ENCODE measurements at places on chromosomes 11 and 22.

GRCh38 chr22:32353292-32353691, 4.4 kb upstream of the RFPL3 start:
- no peak overlapping the region for H3K27ac ChIP-seq
- H3K4me3 ChIP-seq: peak overlapping the region; percentile 6
- no peak for DNase-seq
- no peaks in the 10 kb centered on the region for H3K36me3 ChIP-seq

- H3K4me3 ChIP-seq: no peak overlapping the region
- no peak overlapping the region for H3K27ac ChIP-seq
- H3K27me3 ChIP-seq: no peaks in the 10 kb centered on the region
- DNase-seq: peak; percentile 81
Measured at GRCh38 chr22:33539902-33540751, 380.1 kb downstream of the LARGE1 start.

DNA sequence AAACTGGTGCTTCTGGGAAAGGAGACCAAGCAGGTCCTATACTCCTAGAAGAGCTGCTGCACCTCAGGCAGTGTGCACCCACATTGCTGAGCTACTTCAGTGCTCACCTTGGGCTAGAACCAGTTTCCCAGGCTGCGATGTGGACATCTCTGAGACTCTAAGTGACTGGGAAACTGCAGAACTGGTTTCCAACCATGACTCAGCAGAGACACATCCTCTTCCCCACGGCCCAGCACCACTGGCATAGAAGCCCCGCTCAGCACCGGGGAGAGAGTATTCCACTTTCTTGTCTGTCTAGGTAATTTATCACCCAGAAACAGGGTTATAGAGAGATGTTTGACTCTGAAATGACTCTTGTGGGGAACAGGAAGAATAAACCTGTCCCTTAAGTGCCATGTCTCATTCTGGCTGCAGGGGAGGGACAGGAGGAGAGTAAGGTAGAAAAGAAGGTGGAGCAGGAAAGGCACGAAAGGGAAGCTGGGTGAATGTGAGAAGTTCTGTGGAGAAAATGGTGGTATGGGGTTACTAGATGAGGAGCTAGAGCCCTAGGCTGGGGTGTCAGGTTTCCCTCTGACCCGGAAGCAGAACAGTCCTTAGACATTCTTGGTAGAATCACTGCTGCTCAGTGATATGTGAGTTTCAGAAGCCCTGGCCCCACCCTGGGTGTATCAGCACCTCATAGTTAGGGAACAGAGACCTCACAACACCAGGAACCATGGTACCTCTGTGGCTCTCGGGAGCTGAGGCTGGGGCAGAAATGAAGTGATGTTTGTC, 340.4 kb upstream of the NCAM1 start:
- no peak for DNase-seq
- H3K4me3 ChIP-seq: no peak overlapping the region
- no peaks in the 10 kb centered on the region for H3K36me3 ChIP-seq
- no peaks in the 10 kb centered on the region for H3K27me3 ChIP-seq
- H3K27ac ChIP-seq: no peak overlapping the region

DNA sequence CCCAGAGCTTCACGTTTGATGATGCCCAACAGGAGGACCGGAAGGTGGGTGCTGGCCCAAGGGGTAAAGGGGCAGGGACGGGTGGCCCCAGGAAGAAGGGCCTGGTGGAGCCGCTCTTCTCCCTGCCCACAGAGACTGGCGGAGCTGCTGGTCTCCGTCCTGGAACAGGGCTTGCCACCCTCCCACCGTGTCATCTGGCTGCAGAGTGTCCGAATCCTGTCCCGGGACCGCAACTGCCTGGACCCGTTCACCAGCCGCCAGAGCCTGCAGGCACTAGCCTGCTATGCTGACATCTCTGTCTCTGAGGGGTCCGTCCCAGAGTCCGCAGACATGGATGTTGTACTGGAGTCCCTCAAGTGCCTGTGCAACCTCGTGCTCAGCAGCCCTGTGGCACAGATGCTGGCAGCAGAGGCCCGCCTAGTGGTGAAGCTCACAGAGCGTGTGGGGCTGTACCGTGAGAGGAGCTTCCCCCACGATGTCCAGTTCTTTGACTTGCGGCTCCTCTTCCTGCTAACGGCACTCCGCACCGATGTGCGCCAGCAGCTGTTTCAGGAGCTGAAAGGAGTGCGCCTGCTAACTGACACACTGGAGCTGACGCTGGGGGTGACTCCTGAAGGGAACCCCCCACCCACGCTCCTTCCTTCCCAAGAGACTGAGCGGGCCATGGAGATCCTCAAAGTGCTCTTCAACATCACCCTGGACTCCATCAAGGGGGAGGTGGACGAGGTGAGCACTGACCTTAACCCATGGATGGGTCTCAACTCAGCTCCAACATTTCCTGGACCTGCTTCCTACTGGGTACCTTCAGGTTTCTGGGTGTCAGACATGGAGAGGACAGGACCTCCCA, 2.0 kb downstream of the RIC8A start:
- DNase-seq: peak; percentile 17
- no peaks in the 10 kb centered on the region for H3K27me3 ChIP-seq
- H3K4me1 ChIP-seq: peaks cover 24% of the 10 kb centered on the region
- H3K27ac ChIP-seq: peak overlapping the region; percentile 96
- peak overlapping the region; percentile 91 for H3K4me3 ChIP-seq

- H3K4me3 ChIP-seq: no peak overlapping the region
- no peak for DNase-seq
- H3K27ac ChIP-seq: no peak overlapping the region
- no peaks in the 10 kb centered on the region for H3K36me3 ChIP-seq
- no peaks in the 10 kb centered on the region for H3K27me3 ChIP-seq
Measured at GRCh38 chr11:113551645-113552044, 76.4 kb upstream of the DRD2 start.

DNA sequence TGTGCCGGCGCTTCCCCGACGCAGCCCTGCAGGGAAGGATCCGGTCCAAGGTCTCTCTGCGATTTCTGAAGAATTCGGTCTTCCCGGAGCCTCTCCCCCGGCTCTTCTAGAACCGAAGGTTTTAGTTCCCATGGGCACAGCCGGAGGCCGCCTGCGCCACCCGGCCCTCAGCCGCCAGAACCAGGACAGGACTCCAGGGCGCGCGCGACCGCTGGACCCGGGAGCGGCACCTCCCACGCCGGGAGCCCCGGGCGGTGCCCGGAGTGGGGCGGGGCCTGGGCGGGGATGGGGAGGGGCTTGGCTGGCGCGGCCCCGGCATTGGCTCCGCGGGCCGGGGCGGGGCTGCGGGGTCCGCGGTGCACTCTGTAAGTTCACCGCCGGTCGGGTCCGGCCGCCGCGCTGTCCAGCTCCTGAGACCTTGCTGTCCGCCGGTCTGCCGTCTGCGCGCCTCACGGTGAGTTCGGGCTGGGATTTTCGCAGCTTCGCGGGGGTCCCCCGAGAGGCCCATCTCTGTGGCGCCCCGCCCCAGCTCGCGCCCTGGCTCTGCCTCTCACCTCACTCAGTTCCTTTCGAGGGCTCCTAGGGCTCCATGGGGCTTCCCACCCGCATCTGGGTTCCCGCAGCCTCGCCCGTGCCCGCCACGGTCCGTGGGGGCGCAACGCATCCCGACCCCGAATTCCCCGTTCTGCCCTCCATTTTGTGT, at the start of gene CDC42EP2:
Gene CDC42EP2 (plus strand): TSS at position 366 of the 703 bp plus-strand sequence. CDS start 6,033 bp downstream, outside the sequence.
- H3K4me3 ChIP-seq: peak within 1 kb of the TSS; percentile 69
- peaks cover 24% of the 10 kb centered on the region for H3K4me1 ChIP-seq
- no peaks in the 10 kb centered on the region for H3K27me3 ChIP-seq
- peak within 1 kb of the TSS; percentile 64 for H3K27ac ChIP-seq

DNA sequence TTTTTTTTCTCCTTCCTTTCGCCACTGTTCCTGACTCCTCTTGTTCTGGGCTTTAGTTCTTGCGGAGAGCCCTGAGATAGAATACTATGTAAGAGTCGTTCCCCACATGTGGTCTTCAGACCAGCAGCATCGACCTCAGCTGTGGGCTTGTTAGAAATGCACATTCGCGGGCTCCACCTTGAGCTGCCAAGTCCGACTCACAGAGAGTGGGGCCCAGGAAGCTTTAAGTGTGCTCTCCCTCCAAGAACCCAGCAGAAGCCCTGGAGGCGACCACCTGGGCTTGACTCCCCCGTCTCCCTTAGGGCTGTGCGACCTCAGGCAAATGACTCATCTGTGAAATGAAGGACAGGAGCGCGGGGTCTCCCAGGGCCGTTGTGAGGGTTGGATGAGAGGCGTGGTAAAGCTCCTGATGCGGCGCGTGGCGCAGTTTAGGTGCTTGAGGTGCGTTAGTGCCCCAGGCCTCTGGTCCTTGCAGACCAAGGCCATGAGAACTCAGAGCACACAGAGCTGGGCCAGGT, 18.8 kb downstream of the SAMM50 start:
- no peaks in the 10 kb centered on the region for H3K4me1 ChIP-seq
- no peaks in the 10 kb centered on the region for H3K27me3 ChIP-seq
- no peak overlapping the region for H3K27ac ChIP-seq
- no peak overlapping the region for H3K4me3 ChIP-seq

GRCh38 chr11:80096736-80097135, 655.9 kb upstream of the TENM4 start:
- H3K4me3 ChIP-seq: no peak overlapping the region
- H3K27ac ChIP-seq: no peak overlapping the region
- no peaks in the 10 kb centered on the region for H3K36me3 ChIP-seq

GRCh38 chr22:19180740-19181410, 2.3 kb upstream of the SLC25A1 start:
- no peaks in the 10 kb centered on the region for H3K36me3 ChIP-seq
- H3K4me1 ChIP-seq: peaks cover 17% of the 10 kb centered on the region
- DNase-seq: no peak
- H3K27ac ChIP-seq: no peak overlapping the region
- H3K4me3 ChIP-seq: no peak overlapping the region

GRCh38 chr11:63745304-63746170, 23.0 kb downstream of the ZFTA start:
- no peaks in the 10 kb centered on the region for H3K27me3 ChIP-seq
- H3K36me3 ChIP-seq: no peaks in the 10 kb centered on the region
- H3K27ac ChIP-seq: no peak overlapping the region

- no peak overlapping the region for H3K27ac ChIP-seq
- H3K4me1 ChIP-seq: no peaks in the 10 kb centered on the region
- H3K4me3 ChIP-seq: no peak overlapping the region
- H3K27me3 ChIP-seq: no peaks in the 10 kb centered on the region
- no peaks in the 10 kb centered on the region for H3K36me3 ChIP-seq
Measured at GRCh38 chr11:124514131-124514530, 29.3 kb downstream of the OR8B12 start.

DNA sequence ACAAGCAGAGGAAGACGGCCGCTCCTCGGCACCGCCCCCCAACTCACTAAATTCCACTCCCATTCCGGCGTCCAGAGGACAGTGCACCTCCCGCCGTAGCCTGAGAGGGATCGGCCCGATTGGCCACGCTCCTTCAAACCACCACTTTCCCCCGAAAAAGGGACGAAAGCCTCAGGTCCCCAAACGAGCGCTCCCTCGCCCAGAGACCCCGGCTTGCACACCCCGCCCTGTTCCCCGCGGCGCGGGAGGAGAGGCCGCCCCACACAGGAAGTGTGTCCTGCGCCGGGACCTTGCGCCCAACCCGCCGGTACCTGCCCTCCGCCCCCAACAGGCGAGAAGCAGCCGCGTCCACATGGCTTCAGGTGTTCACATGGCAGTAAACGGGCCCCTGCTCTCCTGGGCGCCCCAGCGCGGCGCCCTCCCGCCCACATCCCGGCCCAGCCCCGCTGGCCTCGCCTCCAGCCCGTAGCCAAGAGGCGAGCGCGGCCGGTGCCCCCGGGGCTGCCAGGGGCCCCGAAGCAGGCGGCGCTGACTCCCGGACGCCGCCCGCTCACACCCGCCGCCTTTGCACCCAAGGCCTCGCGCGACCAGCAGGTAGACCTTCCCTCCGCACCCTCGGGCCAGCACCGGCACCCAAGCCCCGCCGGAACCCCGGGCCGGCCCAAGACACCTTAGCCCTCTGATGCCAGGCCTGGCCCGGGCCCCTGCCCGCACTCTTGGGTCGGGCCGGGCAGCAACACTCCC, 849 bp downstream of the TCF20 start:
- peak; percentile 59 for DNase-seq
- H3K4me1 ChIP-seq: peaks cover 11% of the 10 kb centered on the region
- no peaks in the 10 kb centered on the region for H3K27me3 ChIP-seq
- H3K4me3 ChIP-seq: peak overlapping the region; percentile 95
- no peaks in the 10 kb centered on the region for H3K36me3 ChIP-seq

- no peaks in the 10 kb centered on the region for H3K27me3 ChIP-seq
- H3K27ac ChIP-seq: no peak overlapping the region
- no peak for DNase-seq
Measured at GRCh38 chr11:128324531-128325141, 262.7 kb downstream of the ETS1 start.

GRCh38 chr11:69963533-69964246, 114.4 kb upstream of the ANO1 start:
- no peaks in the 10 kb centered on the region for H3K27me3 ChIP-seq
- H3K36me3 ChIP-seq: no peaks in the 10 kb centered on the region
- H3K4me3 ChIP-seq: no peak overlapping the region
- DNase-seq: no peak
- H3K27ac ChIP-seq: no peak overlapping the region
- no peaks in the 10 kb centered on the region for H3K4me1 ChIP-seq

GRCh38 chr22:22210375-22210774, 34.2 kb upstream of the VPREB1 start:
- H3K4me3 ChIP-seq: no peak overlapping the region
- no peak for DNase-seq
- no peak overlapping the region for H3K27ac ChIP-seq
- H3K36me3 ChIP-seq: no peaks in the 10 kb centered on the region
- H3K27me3 ChIP-seq: no peaks in the 10 kb centered on the region

- H3K4me1 ChIP-seq: no peaks in the 10 kb centered on the region
- DNase-seq: no peak
- no peaks in the 10 kb centered on the region for H3K27me3 ChIP-seq
- no peak overlapping the region for H3K4me3 ChIP-seq
- no peak overlapping the region for H3K27ac ChIP-seq
Measured at GRCh38 chr22:25909614-25910387, 167.8 kb downstream of the MYO18B start.

GRCh38 chr11:41225856-41226633, 233.4 kb downstream of the LRRC4C start:
- no peaks in the 10 kb centered on the region for H3K27me3 ChIP-seq
- H3K4me1 ChIP-seq: no peaks in the 10 kb centered on the region
- no peak overlapping the region for H3K27ac ChIP-seq
- no peaks in the 10 kb centered on the region for H3K36me3 ChIP-seq
- H3K4me3 ChIP-seq: no peak overlapping the region

DNA sequence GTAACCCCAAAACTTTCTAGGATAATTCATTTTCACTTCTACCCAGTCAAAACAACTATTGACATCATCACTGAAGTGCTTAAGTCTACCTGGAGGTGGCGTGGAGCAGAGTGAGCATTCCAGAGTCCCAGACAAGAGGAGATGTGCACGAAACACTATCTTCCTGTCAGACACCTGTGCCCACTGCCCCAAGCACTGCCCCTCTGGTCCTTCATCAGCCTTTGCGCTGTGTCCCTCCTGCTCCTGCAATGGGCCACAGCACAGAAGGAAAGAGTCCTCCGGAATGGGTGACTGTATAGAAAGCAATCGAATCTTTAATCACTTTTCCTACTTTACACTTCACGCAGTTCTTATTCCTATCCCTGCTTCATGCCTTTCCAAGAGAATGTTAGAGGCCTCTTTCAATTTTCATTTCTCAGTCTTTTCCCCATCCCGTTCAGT, 512 bp upstream of the GRIA4 start:
- no peaks in the 10 kb centered on the region for H3K27me3 ChIP-seq
- no peaks in the 10 kb centered on the region for H3K36me3 ChIP-seq
- peak overlapping the region; percentile 30 for H3K4me3 ChIP-seq
- peaks cover 11% of the 10 kb centered on the region for H3K4me1 ChIP-seq
- H3K27ac ChIP-seq: no peak overlapping the region
- DNase-seq: peak; percentile 17
